ENCODE measurements at places on chromosomes 2 and 18.

DNA sequence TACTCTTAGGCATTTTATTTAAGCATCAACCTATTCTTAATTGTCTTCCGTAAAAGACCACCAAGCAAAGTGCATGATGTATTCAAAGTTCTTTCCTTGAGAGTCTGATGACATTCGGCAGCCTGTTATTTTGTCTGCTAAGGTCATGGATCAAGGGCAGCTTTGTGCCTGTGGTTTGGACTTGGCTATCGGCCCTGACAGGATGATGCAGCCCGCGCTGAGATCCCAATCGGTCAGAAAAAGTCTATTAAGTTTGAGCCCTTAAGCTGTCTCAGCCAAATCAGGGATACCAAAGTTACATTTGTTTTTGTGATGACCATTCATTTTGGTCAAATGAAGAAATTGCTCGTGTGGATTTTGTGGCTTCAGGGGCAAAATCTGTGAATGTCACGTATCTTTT is 718.9 kb upstream of the FANCL start:
- no peak for DNase-seq

DNA sequence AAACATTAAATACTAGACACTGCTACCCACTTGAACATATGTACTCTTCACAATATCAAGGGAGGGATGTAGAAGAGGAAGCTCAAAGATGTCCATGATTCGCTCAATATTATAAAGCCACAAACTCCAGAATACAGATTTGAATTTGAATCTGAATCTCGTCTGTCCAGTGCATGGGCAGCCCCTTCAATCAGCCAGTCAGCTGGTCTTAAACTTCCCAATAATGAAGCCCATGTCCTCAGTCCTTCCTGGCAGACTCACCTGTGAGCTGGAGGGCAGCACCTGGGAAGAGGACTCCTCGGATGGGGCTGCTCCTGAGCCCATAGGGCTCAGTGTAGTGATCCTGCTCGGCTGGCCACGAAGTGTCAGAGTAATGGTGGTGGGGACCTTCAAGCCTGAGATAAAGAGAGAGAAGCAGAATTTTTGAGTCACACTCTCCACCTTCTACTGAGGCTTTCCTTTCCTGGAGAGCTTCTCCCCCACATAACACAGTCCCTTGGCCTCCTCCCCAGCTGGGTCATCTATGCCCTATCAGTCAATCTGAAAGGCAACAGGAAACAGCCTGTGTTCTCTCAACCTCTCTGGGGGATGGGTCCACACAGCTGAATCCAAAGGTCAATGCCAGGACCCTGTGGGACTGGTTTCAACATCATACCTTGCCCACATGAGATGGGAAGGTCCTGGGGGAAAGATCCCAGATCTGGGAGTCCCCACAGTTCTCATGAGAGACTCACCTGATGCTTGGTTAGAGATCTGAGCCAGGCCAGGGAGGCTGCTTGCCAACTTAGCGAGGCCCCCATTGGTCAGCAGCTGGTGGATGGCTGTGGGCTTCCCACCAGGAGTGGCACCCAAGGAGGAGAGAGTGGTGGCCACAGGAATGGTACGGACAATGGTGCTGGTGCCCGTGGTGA is 36.5 kb downstream of the KANSL3 start:
- DNase-seq, result no peak

DNA sequence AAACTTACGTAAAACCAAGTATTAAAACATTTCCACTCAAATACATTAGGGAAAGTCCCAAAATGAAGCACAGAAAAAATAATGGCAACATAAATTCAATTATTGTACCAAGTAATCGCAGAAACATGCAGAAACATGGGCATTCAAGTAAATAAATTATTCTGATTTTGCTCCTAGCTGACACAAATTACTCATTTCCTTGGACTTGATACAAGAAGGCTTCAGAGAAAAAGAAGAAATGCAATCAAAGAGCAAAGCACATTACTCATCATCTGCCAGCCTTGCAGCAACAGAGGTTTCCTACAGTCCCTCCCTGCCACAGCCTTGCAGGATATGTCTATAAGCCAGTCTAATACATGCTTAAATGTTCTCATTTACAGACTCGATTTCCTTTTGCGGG is 439.8 kb upstream of the LYPD1 start:
- peak; percentile 70 for DNase-seq

DNA sequence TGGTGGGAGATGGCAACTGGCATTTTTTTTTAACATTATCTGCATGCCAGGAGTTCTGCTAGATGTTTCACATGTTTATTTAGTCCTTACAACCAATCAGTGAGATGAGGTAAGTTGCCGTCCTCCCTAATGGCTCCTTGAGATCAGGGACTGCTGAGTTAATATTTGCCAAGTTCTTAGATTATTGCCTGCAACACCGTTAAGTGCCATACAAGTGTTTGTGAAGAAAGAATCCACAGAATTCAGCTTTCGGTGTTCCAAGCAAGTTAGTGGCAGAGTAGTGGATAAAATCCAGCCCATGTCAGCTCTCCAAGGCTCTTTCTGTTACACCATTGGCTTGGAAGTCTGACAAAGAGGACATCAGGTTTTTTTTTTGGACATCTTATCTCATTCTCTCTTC is 95.9 kb downstream of the C1QL2 start:
- DNase-seq, result peak; percentile 18

DNA sequence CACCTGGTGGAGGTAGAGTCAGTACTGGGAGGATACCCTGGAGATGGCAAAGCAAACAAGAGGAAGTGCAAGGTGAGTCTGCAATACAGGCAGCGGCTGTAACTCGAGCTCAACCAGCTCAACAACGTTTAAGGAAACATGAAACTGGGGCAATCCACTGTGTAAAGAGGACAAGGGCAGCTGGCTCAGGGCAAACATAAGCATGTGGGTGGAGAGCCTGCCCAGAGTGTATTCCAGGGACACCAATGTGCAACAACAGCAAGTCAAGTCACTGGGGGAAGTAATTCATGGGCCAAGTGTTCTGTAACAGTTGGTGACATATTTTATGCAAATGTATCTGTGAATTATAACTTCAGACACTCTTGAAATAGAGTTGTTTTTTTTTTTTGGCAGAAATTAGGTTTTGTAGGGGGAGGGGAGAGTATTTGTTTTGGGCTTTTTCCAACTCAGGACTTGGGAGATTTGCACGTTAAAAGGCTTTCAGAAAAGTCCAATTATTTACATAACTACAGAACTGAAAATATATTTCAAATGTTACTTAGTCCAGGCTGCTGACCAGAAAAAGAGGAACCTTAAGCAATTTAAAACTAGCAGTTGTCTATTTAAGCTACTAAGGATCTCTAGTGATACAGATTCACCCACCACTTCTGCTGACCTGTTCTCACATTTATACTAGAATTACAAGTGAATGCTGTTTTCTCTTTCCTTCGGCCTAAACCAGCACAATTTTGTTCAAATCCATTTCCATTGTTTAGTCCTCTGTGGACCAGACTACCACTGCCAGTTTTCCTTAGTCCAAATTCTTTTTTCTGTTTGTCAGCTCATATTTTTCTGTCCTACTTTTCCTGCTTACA is 18.6 kb downstream of the NRXN1 start:
- no peak for DNase-seq

DNA sequence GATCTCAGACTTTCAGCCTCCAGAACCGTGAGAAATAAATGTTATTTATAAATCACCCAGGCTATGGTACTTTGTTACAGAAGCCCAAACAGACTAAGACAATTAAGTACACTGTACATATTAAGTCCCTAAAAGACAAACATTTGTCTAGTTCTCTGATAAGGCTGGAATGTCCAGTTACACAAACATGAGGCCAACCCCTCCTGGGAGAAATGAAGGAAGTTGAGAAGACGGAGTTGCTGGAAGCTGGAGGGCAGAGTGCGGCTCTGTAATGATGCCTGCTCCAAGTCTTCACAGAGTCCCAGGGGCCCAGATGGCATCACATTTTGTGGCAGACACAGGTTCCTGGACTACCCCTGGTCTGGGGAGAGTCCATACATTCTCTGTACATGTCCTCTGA is 79.2 kb upstream of the ST8SIA3 start:
- no peak for DNase-seq

DNA sequence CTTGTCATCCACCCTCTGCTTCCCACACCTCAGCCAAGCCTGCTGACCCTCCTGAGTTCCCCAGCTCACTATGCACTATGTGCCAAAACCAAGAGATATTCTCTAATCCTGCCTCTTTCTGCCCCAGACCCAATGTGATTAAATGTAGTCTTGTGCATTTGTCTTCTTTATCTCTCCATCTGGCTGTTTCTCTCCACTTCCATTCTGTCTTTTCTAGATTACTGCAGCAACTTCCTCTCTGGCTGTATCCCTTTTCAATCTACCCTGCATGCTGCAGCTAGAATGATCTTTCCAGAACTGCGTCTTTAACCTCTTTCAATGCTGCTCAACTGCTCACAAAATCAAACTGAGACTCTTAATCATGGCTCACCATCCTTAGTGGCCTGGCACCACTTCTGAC is 164.1 kb downstream of the GALNT14 start:
- no peak for DNase-seq

DNA sequence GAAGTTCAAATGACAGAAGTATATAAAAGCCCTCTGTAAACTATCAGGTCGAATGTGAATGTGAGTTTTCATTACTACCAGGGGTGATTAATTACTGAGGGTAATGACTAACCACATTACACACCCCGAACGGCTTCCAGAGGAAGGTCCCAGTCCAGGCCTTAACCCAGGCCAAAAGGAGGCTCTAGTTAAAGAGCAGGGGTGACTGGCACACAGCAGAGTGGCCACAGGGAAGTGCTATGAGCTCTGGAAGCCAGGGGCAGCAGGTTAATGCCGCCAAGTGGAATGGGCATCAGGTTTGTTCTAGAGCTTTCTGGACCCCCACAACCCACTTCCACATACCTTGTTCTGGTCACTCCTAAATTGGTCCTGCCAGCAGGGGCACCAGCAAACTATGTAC is 87.7 kb downstream of the BCL11A start:
- peak; percentile 33 for DNase-seq

DNA sequence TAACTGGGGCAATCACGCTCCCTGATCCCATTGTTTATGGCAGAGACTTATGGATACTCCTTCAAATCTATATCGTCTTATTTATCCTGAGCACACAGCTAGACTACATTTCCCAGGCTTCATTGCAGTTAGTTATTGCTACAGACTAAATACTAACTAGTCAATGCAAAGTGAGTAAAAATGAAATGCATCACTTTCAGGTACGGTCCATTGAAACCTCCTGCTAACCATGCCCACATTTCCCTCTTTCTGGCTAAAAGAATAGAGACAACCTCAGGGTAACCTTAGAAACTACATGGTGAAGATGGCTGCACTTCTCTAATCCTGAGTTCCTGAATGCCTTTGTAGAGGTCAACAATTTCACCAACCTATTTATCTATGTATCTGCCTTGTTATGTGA is 437.4 kb downstream of the EPHA4 start:
- DNase-seq, result no peak

All from kidney tubule cell (primary cell).